Omental fat pad (tissue), 4 donors: ENCODE measurements at places on chromosomes 11 and 22. TPM values are rescaled to one million over a fixed set of nuclear protein-coding genes. Genes with fewer than 3 reads are reported as not detected.

DNA sequence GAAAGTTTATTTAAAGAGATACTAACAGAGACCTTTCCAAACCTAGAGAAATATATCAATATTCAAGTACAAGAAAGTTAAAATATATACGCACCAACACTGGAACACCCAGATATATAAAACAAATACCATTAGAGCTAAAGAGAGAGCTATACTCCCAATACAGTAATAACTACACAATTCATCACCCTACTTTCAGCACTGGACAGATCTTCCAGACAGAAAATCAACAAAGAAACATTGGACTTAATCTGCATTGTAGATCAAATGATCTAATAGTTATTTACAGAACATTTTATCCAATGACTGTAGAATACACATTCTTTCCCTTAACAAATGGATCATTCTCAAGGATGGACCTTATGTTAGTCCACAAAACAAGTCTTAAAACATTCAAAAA lies 311.9 kb downstream of the METTL15 start:
- DNase-seq: no peak

DNA sequence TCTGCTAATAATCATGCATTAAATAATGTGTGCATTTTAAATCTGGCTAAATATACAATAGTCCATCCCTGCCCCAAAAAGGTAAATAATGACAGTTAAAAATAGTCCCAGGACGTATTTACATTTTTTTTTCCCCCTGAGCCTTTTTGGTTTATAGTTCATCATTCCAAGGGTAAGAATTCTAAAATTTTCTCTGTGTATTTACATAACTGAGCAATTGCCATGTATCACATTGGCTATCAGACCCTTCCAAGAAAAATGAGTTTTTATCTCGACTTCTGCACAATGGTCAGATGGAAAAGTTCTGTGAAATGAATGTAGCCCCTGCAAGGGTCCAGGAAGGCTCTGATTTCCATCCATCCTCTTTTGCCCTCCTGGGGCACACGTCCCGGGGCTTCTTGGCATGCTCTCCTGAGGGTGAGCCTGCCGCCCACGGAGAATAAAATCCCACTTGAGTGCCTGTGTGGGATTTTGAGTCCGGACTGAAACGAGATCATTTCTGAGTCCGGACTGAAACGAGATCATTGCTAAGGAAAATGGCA lies 94.1 kb upstream of the ANO1 start:
- no peak for DNase-seq

DNA sequence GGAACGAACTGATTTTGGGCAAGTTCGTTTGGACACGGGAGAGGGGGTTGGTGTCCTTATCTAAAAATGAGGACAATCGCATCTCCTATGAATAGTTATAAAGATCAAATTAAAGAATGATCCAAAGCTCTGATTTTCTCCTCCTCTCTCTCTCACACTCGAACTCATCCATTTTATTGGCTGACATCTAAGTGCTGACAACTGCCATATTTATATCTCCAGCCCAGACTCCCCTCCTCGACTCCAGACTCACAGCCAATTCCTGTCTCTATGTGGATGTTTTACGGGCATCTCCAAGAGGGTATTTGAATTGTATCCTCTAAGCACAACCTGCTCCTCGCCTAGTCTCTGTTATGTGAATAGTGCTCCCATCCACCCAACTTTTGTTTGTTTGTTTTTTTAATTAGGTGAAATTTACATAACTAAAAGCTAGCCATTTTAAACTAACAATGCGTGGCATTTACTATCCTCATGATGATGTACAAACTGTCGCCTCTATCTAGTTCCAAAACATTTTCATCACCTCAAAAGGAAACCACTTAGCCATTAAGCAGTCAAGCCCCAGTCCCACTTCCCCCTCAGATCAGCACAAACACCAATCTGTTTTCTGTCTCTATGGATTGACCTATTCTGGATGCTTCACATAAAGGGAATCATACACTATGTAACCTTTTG lies 4.0 kb downstream of the SYN3 start:
- no peak for DNase-seq

Gene LMNTD2
- 1.4 TPM for total RNA-seq
